Gastroesophageal sphincter (tissue), 4 donors: ENCODE measurements at places on chromosomes 3 and 15. TPM values are rescaled to one million over a fixed set of nuclear protein-coding genes. Genes with fewer than 3 reads are reported as not detected.

GRCh38 chr3:49005303-49005680, 1.9 kb upstream of the WDR6 start:
- ATAC-seq: no peak

DNA sequence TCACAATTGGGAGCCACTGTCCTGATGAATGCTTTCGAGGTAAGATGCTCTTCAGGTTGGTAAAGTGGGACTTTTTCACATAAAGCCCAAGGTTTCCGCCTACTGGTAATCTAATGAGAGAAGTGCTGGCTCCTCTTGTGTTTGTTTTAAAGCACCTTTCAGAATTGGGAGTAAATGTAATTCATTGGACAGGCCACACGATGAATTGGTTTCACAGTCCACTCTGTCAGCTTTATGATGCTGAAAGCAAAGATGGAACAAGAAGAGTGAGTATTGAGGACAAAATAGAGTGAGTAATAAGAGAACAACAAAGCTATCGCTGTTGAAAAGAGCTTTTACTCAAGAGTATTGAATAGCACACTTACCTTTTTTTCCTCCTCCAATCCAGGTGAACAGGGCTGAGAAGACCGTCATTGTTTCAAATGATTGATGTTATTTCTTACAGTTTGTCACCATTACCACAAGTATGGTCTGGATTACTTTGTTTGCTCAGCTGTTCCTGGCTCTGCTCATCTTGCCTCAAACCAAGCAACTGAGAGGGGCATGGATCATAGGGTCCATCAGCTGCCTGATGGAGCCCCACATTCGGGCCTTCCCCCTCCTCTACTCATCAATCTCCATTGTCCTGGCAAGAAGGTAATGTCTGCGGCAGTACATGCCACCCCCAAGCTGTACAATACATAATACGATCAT, 136.1 kb upstream of the CNTN4 start:
- no peak for ATAC-seq

DNA sequence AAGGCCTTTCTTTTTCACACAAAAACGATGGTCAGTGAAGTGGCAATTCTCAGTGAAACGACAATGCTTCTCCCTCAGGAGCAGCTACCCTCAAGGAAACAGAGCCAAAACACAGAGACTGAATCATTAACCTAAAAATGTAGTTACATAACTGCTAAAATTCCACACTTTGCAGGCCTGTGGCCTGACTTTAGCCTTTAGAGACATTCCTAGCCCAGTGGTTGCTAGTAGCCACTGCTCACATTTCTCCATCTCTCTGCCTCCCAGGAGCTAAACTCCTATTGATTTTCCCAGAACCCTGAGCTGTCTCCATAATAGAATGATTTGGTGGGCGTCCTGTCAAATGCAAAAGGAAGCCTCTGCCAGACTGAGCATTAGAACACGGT, 630.1 kb upstream of the KCNMB2 start:
- peak; percentile 89 for ATAC-seq

DNA sequence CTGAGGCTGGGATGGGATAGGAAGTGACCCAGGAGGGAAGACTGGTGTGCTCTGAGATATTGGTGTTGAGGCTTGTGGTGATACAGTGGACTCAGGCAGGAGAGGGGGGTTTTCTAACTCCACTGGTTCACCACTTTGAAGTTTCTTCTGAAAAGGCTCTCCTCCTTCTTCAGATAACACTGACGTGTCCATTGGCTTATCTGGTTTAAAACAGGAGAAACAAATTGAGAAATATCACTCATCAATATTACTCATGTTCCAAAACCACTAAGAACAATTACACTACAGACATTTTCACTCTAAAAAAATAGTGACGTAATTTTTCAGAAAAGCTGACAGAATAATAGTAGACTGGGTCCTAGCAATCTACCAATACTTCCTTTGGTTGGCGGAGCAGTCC, 23.1 kb downstream of the TP53BP1 start:
- no peak for ATAC-seq

DNA sequence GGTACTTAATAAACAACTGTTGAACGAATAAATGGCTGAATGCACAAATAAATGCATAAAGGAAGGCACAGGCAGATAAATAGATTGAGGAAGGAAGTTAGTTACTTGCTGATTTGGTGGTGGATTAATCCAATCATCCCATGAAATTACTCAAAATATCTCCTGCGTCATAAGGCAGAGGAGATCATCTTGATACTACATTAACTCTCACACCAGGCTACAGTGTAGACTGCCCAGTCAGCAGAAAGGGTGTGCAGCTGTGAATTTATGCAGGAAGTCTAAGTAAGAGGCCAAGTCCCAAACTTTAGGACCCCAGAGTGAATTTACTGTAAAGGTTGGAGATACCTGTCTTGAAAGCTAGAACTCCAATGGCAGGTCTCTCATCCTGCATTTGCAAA, 38.6 kb downstream of the PRICKLE2 start:
- ATAC-seq: no peak

DNA sequence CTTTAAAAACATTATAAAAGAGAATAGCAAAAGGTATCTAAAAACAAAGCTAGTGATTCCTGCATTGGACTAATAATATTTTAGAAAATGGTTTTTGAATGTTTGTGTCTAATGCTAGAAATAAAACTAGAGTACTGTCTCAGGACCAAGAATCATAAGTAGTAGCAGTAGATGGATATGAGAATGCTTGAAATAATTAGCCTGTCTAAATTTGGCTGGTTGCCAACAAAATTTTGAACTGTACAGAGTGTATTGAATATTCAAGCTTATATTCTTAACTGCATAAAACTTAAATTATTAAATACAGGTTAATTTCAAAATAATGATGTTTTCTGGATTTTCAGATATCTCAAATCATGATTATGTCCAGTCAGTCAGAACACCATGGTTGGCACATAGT, 14.0 kb downstream of the ABHD5 start:
- ATAC-seq: no peak

DNA sequence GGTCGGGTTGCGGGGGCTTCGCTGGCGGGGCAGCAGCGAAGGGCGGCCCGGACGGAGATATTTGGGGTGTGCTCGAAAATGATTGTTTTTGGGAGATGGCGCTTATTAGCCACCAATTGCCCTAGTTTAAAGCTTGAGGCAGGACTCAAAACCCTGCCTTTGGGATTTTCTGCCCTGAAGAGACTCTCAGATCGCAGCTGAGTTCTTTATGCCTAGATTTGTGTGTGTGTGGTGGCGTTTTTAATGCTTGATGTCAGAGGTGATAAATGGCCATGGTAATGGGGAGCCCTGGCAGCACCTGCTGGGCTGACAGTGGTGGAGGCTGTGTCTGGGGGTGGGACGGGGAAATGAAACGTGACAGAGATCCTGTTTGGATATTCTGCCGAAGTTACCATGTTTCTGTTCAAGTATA, 604 bp downstream of the KCTD6 start:
- ATAC-seq: no peak

- no peak for ATAC-seq
These were observed 179.8 kb downstream of the ZPLD1 start for GRCh38 chr3:102614585-102614984.

- peak; percentile 44 for ATAC-seq
These were observed 100.4 kb upstream of the NR2E3 start for GRCh38 chr15:71709808-71710418.

- no peak for ATAC-seq
These were observed 922.2 kb downstream of the TBL1XR1 start for GRCh38 chr3:176275113-176275512.

DNA sequence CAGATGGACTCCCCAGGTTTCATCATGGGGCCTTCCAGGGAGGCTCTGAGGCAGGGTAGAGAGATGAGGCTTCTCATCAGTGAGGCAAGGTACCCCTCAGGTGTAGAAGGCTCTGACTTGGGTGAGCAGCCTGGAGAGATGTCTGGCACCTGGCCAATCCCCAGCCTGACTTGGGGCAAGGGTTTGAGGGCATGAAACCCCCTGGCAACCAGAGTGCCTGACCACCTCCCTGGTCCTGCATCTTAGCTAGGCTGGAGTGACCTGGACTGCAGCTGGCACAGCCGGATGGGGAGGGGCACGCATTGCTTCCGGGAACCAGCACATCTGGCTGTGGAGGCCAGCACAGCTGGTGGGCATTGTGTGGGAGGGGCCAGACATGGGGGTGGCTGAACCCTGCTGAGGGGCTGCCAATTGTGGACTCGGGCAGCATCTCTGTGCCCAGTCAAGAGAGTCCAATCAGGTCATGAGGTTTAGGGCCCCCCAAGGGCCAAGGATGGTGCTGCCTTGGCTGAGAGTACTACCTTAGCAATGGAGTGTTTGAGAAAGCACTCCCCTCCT, 1.9 kb downstream of the ZBTB47 start:
- ATAC-seq: no peak

- ATAC-seq: no peak
These were observed 104.9 kb downstream of the SOX14 start for GRCh38 chr3:137869022-137869421.

DNA sequence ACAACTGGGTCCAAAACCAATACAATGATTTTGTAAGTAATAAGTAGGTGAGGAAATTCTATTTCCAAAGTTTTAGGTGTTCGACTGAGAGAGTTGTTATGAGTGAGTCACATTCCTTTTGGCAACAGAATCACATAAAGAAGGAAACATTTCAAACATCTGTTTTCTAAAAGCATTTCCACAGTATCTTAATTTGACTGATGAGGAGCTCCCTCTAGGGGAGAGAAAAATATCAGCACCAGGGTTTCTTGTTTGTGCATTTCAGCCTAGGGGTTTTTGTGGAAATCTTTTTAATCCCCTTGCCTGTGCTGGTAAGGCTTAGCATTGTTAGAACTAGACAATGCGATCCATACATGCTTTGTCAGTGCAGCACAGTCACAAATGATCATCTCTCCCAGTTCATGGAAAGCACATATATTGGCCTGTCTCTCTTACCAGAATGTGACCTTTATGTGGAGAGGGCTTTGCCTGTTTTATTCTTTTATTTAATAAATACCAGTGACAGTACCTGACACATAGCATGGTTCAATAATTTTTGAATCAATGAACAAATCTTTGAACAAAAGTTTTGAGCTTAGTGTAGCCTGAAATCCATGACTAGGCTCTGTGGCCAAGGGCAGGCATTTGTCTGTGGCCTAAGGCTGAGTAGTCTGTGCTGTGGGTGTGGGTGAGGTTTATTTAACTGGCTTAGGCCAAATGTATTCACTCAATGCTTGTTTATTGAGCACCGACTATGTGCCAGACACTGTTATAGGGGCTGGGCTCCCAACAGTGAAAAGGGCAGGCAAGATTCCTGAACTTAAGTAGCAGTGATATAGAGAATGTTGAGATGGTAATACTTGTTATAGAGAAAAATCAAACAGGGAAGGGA, 21.1 kb upstream of the IQCF6 start:
- peak; percentile 77 for ATAC-seq

DNA sequence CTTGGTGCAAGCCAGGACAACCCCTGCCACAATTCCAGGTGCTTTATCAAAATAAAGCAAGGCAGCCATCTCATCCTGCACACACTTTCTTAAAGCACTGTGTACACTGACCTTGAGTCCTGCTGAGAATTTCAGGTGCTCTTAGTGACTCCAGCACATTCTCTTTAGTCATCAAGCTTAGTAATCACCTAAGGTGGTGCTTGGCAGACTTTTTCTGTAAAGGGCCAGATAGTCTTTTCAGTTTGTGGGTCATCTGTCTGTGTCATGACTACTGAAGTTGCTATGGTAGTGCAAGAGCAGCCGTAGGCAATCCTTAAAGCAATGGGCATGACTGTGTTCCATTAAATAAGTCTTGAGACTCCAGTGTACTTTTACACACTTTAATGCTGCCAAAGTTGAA, 36.4 kb downstream of the RIOX2 start:
- no peak for ATAC-seq

DNA sequence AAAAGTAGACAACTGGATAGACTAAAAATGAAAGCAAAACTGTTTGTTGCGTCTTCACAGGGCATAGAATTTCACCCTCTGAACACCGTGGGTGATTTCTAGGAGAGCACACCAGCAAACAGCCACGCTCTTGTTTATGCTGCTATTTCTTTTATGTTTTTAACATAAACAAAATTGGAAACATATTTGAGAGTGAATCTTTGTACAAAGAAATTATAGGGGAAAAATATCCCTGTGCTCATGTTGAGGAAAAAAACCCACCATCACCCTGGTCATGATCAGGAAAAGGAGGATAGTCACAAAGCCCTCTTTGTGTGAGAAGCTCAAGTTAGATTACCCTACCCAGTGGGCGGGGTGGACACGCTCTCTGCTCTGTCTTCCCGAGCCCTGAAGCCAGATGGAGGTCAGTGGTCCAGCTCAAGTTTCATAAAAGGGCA, 313.3 kb downstream of the SATB1 start:
- ATAC-seq: no peak

DNA sequence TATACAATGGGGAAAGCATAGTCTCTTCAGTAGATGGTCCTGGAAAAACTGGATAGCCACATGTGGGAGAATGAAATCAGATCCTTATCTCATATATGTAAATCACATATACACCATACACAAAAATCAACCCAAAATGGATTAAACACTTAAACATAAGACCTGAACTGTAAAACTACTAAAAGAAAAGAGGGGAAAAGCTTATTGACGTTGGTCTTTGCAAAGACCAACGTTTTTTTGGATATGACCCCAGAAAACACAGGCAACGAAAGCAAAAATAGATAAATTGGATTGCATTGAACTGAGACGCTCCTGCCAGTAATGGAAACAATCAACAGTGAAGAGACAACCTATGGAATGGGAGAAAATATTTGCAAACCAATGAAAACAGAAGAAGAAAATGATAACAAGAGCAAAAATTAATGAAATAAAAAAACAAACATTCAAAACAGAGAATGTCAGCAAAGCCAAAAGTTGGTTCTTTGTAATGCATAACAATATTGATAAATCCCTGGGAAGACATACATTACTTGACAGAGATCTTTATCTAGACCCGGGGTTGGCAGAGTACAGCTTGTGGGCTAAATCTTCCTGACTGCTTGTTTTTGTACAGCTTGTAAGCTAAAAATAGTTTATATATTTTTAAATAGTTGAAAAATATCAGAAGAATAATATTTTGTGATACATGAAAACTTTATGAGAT, 86.9 kb downstream of the NEO1 start:
- no peak for ATAC-seq

DNA sequence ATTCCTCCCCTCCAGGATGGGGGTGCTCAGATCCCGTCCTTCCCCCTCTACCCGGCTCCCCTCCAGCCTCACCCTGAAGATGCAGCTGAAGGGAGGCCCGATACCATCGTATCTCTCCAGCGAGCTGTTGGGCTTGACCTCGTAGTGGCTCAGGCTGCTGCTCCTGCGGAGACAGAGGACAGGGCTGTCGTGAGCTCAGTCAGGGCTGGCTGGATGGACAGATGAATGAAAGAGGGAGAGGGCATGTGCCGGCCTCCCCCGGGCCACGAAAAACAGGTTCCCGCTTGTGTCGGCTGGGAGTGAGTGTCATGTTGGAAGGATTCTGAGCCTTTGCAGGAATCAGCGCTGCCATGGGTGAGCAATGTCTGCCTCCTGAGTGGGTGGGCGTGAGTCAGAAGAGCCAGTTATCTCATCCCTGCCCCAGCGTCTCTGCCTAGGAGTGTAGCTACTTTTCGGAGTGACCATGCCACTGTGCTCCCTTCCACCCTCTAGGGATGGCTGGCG, 35.2 kb downstream of the FEM1B start:
- no peak for ATAC-seq

GRCh38 chr3:55242921-55243320, 244.2 kb downstream of the WNT5A start:
- ATAC-seq: no peak

- no peak for ATAC-seq
These were observed 139.5 kb upstream of the EIF1B start for GRCh38 chr3:40169983-40170382.

The PLA2G4D gene
- not detected for total RNA-seq

The MOBP gene
- 0.08 TPM for total RNA-seq

The SERINC4 gene
- total RNA-seq: not detected

The ERICH6 gene
- not detected for total RNA-seq

The BCL2A1 gene
- 13.3 TPM for total RNA-seq

The PDZRN3 gene
- 305 TPM for total RNA-seq

The WDR93 gene
- total RNA-seq: 0.15 TPM

The GP5 gene
- not detected for total RNA-seq

The DPPA2 gene
- not detected for total RNA-seq
